ENCODE measurements at places on chromosomes 6 and 20.

DNA sequence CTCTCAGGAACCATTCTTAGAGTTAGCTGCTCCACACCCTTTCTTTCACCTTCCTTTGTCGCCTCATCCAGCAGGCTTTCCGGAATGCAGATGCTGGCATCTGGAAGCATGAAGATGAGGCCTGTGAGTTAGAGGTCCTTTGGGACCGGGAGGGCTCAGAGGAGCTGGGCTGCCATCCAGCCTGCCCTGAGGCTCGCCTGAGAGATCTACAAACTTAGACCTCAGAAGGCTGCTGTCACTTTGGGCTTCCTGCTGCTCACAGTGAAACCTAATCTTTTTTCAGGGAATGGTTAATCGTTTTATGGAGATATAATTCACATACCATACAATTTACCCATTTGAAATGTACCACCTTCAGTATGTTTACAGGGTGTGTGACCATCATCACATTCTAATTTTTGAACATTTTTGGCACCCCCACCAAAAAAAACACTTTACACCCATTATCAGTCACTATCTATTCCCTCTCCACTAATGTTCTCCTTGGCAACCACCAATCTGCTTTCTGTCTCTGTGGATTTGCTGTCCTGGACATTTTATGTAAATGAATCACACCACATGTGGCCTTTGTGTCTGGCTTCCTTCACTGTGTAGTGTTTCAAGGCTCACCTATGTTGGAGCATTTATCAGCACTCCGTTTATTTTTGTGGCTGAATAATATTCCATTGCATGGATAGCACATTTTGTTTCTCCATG, 20.0 kb upstream of the MPC1 start:
- DNase-seq, result peak; percentile 80

- no peak for DNase-seq
Measured at GRCh38 chr20:14778875-14779274, 441.5 kb upstream of the FLRT3 start.

GRCh38 chr6:35415065-35415891, 36.9 kb upstream of the FANCE start:
- DNase-seq, result peak; percentile 63

- DNase-seq, result peak; percentile 65
Measured at GRCh38 chr20:58192567-58192966, 35.9 kb downstream of the ANKRD60 start.

- DNase-seq, result no peak
Measured at GRCh38 chr20:24485981-24486380, 16.6 kb downstream of the SYNDIG1 start.

DNA sequence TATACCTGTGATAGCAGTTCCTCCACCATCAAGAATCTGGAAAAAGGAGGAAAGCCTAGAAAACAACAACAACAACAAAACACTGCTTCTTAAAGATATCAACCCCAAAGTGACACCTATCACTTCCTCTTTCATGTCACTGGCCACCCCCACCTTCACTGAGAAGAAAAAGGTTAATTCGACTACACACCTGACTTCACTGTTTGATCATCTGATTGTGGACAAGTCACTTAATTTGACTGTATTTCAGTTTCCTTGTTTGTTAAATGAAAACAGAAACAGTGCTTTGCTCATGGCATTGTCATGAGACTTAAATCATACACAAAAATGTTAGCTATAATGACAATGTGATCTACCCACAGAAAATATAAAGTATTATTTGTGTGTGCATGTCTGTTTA, 280.6 kb upstream of the SULF2 start:
- DNase-seq, result no peak

DNA sequence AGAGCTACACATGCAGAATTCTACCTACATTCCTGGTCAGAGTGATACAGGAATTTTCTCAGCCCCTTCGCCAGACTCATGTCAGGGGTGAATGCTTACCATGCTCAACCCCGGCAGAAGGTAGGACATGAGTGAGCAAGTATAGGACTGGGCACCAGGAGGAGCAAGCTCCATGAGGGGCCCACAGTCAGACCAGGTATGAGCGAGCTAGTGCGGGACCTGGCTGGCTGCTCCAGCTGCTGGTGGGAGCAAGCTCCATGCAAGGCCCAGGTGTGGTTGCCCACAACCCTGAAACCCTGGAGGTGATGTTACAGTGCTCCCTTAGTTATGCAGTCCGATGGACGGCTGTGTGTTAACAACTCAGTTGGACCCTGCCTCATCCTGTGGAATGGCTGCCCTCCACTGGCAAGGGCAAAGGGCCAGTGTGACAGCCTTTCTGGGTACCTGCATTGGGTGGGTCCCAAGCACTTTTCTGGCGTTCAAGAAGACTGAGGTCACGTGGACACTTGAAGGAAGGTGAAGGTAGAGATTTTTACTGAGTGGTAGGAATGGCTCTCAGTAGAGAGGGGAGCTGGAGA, 503.5 kb upstream of the CITED2 start:
- DNase-seq, result no peak

Data from SK-N-SH (cell line).